ENCODE measurements at places on chromosomes 4 and X. TPM values are rescaled to one million over a fixed set of nuclear protein-coding genes. Genes with fewer than 3 reads are reported as not detected.
A peak's percentile ranks its signal among the peaks of the same experiment; 100 is the strongest.

LGI2 gene
- not detected for total RNA-seq

FRMPD3 gene
- 0.42 TPM for total RNA-seq

KCNIP4 gene
- not detected for total RNA-seq

CCDC149 gene
- total RNA-seq, result 5.3 TPM

NAP1L5 gene
- total RNA-seq, result 1.8 TPM

NXF2 gene
- total RNA-seq, result not detected

FGD1 gene
- total RNA-seq, result 5.8 TPM

LUZP4 gene
- not detected for total RNA-seq

STATH gene
- not detected for total RNA-seq

PARM1 gene
- total RNA-seq, result 11.7 TPM

MAGEC3 gene
- not detected for total RNA-seq

GRCh38 chrX:127879585-127879984 lies 172.6 kb downstream of the ACTRT1 start:
- no peaks in the 10 kb centered on the region for H3K27me3 ChIP-seq
- no peaks in the 10 kb centered on the region for H3K4me1 ChIP-seq
- no peak overlapping the region for H3K27ac ChIP-seq
- H3K4me3 ChIP-seq, result no peak overlapping the region
- H3K36me3 ChIP-seq, result no peaks in the 10 kb centered on the region

GRCh38 chrX:13295841-13296240 lies 24.0 kb downstream of the ATXN3L start:
- no peaks in the 10 kb centered on the region for H3K4me1 ChIP-seq
- no peaks in the 10 kb centered on the region for H3K27me3 ChIP-seq
- H3K36me3 ChIP-seq, result no peaks in the 10 kb centered on the region
- H3K27ac ChIP-seq, result no peak overlapping the region
- DNase-seq, result no peak

DNA sequence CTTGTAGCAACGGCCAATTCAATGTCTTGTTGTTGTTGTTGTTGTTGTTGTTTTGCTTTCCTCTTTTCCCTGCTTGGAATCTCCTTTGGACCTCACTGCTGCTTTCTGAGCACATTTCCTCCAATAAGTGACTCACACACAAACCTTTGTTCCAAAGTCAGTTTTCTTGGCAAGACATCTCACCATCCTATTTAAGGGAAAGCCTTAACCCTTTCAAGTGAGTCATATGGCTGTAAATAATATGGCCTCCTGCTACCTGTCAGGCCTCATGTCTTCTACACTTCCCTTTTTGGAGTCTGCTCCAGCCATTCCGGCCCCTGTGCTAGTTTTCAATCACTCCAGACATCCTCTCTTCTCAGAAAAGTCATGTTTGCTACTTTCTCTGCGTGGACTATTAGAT lies 79.5 kb upstream of the MAGEB10 start:
- no peaks in the 10 kb centered on the region for H3K36me3 ChIP-seq
- no peak overlapping the region for H3K4me3 ChIP-seq
- no peak overlapping the region for H3K27ac ChIP-seq
- peak; percentile 23 for DNase-seq
- H3K4me1 ChIP-seq, result peaks cover 7% of the 10 kb centered on the region

- H3K4me1 ChIP-seq, result no peaks in the 10 kb centered on the region
- DNase-seq, result no peak
- peaks cover 18% of the 10 kb centered on the region for H3K27me3 ChIP-seq
- H3K36me3 ChIP-seq, result no peaks in the 10 kb centered on the region
Observed at GRCh38 chr4:5912614-5913019, 19.7 kb upstream of the CRMP1 start.

DNA sequence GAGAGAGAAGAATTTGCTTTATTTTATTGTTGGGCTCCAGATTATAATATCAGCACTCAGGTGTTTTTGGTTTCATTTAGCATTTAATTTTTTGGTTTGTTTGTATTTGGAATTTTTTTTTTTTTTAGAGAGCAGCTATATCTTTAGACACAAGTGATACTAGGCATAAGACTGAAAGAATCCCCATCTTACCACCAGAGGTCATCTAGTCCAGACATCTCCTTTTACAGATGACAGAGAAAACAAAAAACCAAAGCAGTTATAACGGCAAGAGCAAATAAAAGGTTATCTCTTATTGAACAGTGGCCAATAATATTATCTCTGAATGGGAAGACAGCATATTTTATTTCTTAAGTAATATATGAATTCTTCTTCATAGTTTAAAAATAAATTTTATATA lies 22.8 kb downstream of the USP38 start:
- H3K36me3 ChIP-seq, result peaks cover 28% of the 10 kb centered on the region
- H3K4me3 ChIP-seq, result no peak overlapping the region
- H3K27ac ChIP-seq, result no peak overlapping the region
- H3K27me3 ChIP-seq, result no peaks in the 10 kb centered on the region
- no peak for DNase-seq
- no peaks in the 10 kb centered on the region for H3K4me1 ChIP-seq

GRCh38 chrX:149903889-149904748 lies 23.1 kb downstream of the MAGEA8 start:
- no peak overlapping the region for H3K4me3 ChIP-seq
- DNase-seq, result no peak
- no peak overlapping the region for H3K27ac ChIP-seq
- no peaks in the 10 kb centered on the region for H3K27me3 ChIP-seq
- H3K36me3 ChIP-seq, result no peaks in the 10 kb centered on the region

GRCh38 chr4:2741626-2742025 lies 14.5 kb downstream of the TNIP2 start:
- H3K27me3 ChIP-seq, result no peaks in the 10 kb centered on the region
- peaks cover 18% of the 10 kb centered on the region for H3K36me3 ChIP-seq
- no peak overlapping the region for H3K4me3 ChIP-seq
- H3K4me1 ChIP-seq, result no peaks in the 10 kb centered on the region
- DNase-seq, result no peak

GRCh38 chr4:155220025-155220424 lies 11.6 kb downstream of the NPY2R start:
- H3K27ac ChIP-seq, result no peak overlapping the region
- H3K4me1 ChIP-seq, result no peaks in the 10 kb centered on the region

GRCh38 chr4:124945422-124945821 lies 232.9 kb upstream of the ANKRD50 start:
- H3K27me3 ChIP-seq, result no peaks in the 10 kb centered on the region
- H3K36me3 ChIP-seq, result no peaks in the 10 kb centered on the region
- no peak for DNase-seq
- peaks cover 17% of the 10 kb centered on the region for H3K4me1 ChIP-seq
- no peak overlapping the region for H3K27ac ChIP-seq

DNA sequence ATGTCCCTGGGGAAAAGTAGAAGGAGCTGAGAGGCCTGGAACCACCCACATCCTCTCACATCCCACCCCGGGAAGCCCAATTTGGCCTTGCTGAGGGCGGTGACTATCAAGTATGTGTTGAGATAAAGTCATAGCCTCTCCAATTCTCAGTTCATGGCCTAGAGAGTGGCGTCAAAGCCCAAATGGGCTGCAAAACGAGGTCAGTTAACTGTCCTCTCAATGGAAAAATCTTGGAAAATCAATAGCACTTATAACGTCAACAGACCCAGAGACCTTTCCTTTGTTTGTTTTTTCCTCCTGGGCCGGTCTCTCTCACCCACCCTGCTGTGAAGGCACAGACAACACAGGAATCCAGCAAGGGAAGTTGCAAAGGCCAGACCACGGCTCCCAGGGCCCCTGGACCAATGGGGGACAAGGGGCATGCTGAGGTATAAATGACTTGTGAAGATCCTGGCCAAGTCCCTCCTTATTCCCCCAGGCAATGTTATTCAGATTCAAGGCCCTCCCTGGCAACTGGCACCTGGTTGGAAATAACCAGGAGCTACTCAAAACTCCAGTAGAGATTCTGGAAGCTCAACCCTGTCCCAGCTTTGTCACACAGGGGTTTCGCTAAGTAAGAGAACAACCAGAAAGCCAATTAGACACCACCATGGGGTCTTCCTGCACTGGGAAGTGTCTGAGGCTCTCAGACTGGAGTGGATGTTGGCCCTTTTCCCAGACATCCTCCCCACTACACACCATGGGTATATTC lies 38.6 kb downstream of the TSC22D3 start:
- H3K4me3 ChIP-seq, result no peak overlapping the region
- H3K36me3 ChIP-seq, result no peaks in the 10 kb centered on the region
- DNase-seq, result no peak
- no peaks in the 10 kb centered on the region for H3K27me3 ChIP-seq

DNA sequence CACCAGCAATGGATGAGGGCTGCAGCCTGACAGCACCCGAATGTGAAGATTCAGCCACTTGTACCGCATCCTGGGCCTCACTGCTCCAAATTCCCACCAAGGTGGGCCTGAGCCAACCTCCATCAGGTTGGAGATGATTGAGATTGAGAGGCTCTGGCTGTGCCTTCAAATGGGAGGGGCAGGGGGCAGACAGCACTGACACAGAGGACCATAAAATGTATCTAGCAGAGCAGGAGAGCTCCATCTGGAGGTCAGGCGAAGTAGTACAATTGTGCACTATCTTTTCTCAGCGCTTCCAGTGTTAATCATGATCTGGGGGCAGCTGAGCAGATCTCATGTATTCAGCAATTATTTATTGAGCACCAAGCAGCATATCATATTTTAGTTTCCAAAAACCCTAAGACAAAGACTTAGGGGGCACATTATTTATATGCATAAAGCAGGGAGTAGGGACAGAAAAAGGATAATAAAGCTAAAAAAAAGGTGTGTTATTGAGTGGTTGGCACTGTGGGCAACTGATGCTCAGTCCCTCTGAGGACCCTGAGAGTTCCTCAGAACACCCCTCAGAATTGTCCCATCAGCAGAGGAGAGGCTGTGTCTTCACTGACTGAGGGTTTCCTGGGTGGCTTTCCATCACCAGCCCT lies 31.6 kb upstream of the C1QTNF7 start:
- H3K36me3 ChIP-seq, result no peaks in the 10 kb centered on the region
- H3K27me3 ChIP-seq, result no peaks in the 10 kb centered on the region
- H3K4me3 ChIP-seq, result no peak overlapping the region
- no peak overlapping the region for H3K27ac ChIP-seq
- DNase-seq, result peak; percentile 34

DNA sequence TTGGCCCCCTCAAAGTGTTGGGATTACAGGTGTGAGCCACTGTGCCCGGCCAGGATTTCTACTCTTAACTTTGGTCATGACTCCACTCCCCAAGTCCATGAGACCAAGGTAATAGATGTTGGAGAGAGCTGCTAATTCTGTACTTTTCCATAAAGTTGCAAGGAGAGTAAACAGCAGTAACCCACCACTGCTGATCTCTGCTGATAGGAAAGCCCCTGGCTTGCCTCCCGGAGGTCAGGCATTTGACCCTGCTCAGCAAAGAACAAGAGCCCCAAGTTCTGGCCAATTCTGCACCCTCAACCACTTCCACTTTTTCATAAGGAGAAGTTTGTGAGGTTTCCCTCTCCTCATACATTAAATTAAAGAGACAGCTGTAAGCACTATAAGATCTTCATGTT lies 143.0 kb downstream of the RASL11B start:
- no peak overlapping the region for H3K27ac ChIP-seq
- DNase-seq, result no peak
- H3K36me3 ChIP-seq, result no peaks in the 10 kb centered on the region
- no peak overlapping the region for H3K4me3 ChIP-seq
- no peaks in the 10 kb centered on the region for H3K27me3 ChIP-seq

DNA sequence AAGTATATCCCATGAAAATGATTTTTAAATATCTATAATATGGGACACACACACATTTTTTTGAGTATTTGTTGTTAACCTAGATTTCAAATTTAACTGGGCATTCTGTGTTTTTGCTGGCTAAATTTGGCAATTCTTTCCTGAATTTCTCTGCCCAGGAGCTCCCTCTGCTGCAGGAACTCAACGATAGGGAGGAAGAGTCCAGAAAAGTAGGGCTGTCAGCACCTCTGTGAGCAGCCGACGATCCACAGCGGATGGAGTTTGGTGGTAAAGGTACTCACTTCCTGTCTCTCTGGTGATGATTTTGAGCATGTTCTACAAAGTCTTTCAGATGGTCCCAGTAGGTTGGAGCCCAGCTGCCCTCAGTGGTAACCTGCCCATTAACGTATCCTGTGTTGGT lies 23.1 kb upstream of the TMEM184C start:
- no peak overlapping the region for H3K4me3 ChIP-seq
- H3K27me3 ChIP-seq, result no peaks in the 10 kb centered on the region
- no peak for DNase-seq

GRCh38 chr4:100936661-100937375 lies 410.5 kb downstream of the PPP3CA start:
- H3K4me3 ChIP-seq, result no peak overlapping the region
- no peak for DNase-seq
- no peaks in the 10 kb centered on the region for H3K27me3 ChIP-seq

GRCh38 chrX:12950851-12951594 lies 23.9 kb upstream of the TMSB4X start:
- no peak for DNase-seq
- H3K4me3 ChIP-seq, result no peak overlapping the region
- no peak overlapping the region for H3K27ac ChIP-seq

DNA sequence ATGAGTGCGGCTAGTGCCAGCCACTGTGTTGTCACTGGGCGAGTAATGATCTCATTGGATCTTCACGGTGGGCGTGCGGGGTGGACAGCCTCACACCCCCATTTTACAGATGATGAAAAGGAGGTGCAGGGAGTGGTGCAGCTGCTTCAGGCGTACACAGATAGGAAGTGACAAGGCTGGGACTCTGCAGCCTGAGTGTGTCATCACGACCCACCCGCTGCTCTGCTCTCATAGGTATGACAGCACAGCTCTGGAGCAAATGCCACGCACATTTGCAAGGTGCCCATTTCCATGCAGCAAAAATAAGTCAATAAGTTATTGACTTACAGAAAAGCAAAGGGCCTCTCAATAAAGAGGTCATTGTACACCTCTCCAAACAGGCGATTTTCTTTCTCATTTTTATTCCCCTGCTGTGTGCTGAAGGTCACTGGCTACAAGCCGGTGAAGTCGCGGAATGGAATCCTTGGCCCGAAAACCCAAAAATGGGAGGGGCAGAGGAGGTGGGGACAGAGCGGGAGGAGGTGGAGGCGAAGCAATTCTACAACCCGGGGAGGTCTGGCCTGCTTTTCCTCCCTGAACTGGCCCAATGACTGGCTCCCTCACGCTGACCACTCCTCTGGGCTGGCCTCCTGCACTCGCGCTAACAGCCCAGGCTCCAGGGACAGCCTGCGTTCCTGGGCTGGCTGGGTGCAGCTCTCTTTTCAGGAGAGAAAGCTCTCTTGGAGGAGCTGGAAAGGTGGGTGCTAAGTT lies at the start of gene SOD3:
Gene SOD3, plus strand, starts transcription at position 658 of the 750 bp plus-strand sequence. CDS start 3,949 bp downstream, outside the sequence.
- H3K4me3 ChIP-seq, result no peak within 1 kb of the TSS
- H3K27me3 ChIP-seq, result peaks cover 15% of the 10 kb centered on the region
- no peak within 1 kb of the TSS for H3K27ac ChIP-seq
- no peak for DNase-seq
- no peaks in the 10 kb centered on the region for H3K36me3 ChIP-seq

- no peak for DNase-seq
- H3K27ac ChIP-seq, result no peak overlapping the region
- H3K36me3 ChIP-seq, result no peaks in the 10 kb centered on the region
- H3K4me1 ChIP-seq, result no peaks in the 10 kb centered on the region
Observed at GRCh38 chrX:68938244-68939004, 109.6 kb downstream of the EFNB1 start.

GRCh38 chrX:17597836-17598439 lies 139.4 kb upstream of the SCML1 start:
- peaks cover 3% of the 10 kb centered on the region for H3K4me1 ChIP-seq
- DNase-seq, result no peak
- H3K27me3 ChIP-seq, result no peaks in the 10 kb centered on the region
- no peak overlapping the region for H3K27ac ChIP-seq
- no peaks in the 10 kb centered on the region for H3K36me3 ChIP-seq

- H3K36me3 ChIP-seq, result no peaks in the 10 kb centered on the region
- H3K4me1 ChIP-seq, result no peaks in the 10 kb centered on the region
- H3K27ac ChIP-seq, result no peak overlapping the region
- H3K27me3 ChIP-seq, result no peaks in the 10 kb centered on the region
- DNase-seq, result no peak
Observed at GRCh38 chr4:21507439-21507838, 441.1 kb downstream of the KCNIP4 start.

- no peaks in the 10 kb centered on the region for H3K27me3 ChIP-seq
- H3K36me3 ChIP-seq, result no peaks in the 10 kb centered on the region
- H3K27ac ChIP-seq, result no peak overlapping the region
- no peak overlapping the region for H3K4me3 ChIP-seq
- no peak for DNase-seq
Observed at GRCh38 chr4:113971706-113972360, 7.6 kb downstream of the ARSJ start.

All from HCT116 (cell line).